ENCODE measurements at places on chromosomes 3 and 15.

DNA sequence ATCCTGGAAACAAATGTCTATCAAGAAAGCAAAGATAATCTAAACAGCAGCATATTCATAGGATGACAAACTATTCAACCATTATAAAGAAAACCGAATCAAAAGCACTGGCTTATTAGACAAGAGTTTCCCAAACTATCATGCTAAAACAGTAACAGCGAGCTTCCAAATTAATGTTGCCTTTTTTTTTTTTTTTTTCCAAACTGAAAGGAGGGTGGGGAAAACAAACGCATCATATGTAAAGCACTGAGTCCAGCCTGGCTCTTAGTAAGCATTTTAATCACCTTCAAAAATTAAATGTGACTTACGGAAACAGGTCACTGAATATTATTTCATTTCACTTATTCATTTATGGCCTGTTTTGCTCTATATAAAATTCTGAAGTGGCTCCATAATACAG is 2.3 kb downstream of the TJP1 start:
- no peak for DNase-seq

- DNase-seq: peak; percentile 73
Observed at GRCh38 chr3:183845608-183846288, 20.4 kb upstream of the MAP6D1 start.

DNA sequence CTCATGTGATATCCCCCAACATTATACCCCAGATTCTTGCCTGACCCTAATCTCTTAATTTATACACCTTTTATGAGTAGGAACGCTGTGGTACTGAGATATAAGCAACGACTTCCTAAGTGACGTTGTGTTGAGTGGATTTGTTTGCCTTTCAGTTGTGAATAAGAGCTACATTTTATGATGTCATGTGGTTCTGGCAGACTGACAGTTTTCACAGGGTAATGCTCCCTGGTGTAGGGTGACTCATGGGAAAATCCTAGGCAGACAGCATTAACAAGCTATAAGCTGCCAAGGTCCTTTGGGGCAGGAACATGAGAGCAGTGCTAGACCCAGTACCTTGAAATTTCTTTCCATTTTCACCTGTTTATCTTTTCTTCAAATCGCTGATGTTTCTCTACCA is 11.2 kb downstream of the C3orf52 start:
- DNase-seq: peak; percentile 99

DNA sequence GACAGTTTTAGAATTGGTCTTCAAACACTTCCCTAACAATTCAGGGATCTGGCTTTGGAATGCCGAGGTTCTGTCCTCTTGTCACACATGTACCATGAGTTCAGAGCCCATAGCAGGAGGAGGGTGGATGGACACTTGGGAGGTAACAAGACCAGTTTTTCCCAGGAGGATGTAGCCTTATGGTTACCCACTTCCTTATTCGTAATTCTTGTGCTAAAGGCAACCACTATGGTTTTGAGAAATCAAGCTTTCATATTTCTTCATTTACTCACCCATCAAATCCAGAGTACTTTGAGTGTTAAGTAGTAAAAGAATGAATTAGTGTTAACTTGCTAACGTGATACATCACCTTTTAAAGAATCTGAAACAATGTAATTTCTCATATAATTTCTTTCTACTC is 479.6 kb upstream of the ALCAM start:
- peak; percentile 70 for DNase-seq

DNA sequence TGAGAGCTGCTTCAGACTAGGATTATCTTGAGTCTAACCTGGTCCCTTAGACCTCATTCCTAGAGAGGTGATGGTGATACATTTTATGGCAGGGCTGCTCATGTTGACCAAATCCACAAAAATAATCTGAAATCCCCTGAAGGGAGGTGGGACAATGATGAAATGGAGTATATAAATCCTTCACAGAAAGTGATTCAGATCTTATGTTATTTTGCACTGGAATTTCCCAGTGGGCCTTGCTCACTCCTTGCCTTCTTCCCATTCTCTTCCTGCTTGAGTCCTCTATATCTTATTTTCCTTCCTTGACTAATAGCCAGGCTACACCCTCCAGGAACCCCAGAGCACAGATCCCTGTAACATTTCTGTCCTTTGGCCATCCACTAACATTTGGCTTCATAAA is 10.4 kb upstream of the TMEM202 start:
- DNase-seq: peak; percentile 3

DNA sequence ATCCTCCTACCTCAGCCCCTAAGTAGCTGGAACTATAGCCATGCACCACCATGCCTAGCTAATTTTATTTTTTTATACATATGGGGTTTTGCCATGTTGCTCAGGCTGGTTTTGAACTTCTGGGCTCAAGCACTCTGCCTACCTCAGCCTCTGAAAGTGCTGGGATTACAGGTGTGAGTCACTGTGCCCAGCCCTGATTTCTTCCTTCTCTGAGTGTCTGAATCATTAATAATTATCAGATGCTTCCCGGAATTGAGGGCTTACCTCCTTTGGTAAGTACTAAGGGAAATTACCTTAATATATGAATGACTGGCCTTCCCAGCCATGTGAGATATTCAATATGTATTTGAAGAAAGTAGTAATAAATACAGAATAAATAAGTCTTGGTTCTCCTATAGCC is 7.2 kb downstream of the CLPX start:
- no peak for DNase-seq

DNA sequence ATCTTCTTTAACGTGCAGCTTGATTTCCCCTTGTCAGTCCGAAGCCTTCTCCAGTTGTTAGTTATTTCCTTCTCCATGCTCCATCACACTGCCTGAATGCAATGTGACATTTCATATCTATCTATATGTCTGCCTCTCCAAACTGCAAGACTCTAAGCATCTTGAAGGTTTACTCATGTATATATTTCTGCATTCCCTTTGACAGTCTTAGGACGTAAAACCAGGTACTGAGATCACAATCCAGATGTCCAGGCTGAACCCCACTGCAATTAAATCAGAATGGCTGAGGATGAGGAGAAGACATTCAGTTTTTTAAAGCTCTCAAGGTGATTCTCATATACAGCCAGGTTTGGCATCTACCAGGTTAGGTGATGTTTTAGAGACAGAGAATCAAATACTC is 6.1 kb upstream of the SATB1 start:
- DNase-seq: no peak

- DNase-seq: no peak
Observed at GRCh38 chr3:153639631-153640030, 477.6 kb downstream of the RAP2B start.

- no peak for DNase-seq
Observed at GRCh38 chr15:63178034-63178433, 11.4 kb upstream of the RAB8B start.

DNA sequence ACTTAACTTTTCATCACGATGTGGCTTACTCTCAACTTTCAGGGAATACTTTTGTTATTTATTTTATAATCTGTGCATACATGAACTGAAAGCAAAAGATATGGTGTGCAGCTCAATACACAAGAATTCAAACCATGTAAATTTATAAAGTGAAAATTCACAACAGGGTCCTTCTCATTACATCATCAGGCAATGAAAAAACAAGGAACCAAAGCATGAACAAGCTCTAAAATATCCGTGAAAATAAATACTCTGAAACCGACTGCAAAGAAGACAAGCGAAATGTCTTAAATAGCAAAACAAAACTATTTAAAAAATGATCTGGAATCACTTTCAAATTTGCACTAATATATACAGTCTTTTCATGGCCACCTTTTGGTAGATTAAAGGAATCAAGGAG is 28.9 kb downstream of the GNB5 start:
- DNase-seq: no peak

GRCh38 chr3:179796421-179796820 is 143.6 kb downstream of the USP13 start:
- DNase-seq: peak; percentile 12

- DNase-seq: no peak
Observed at GRCh38 chr3:122103821-122104514, 48.8 kb downstream of the CD86 start.

- no peak for DNase-seq
Observed at GRCh38 chr3:128473180-128473519, 6.5 kb upstream of the DNAJB8 start.

DNA sequence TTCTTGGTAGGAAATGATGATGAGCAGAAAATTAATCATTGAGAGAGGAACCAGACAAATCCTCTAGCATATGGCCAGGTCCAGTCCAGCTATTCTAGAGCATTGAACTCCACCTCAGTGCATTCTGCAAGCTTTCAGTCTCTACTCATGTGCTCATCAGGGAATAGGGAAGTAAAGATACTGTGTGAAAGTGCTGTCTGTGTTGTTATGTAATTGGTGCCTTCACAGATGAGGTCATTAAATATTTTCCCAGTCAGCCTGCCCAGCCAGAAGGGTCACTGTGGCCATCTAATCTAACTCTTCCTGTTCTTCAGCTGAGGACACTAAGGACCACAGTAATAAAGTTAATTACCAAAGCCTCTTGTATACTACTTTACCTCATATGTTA is 28.2 kb downstream of the C3orf62 start:
- no peak for DNase-seq

DNA sequence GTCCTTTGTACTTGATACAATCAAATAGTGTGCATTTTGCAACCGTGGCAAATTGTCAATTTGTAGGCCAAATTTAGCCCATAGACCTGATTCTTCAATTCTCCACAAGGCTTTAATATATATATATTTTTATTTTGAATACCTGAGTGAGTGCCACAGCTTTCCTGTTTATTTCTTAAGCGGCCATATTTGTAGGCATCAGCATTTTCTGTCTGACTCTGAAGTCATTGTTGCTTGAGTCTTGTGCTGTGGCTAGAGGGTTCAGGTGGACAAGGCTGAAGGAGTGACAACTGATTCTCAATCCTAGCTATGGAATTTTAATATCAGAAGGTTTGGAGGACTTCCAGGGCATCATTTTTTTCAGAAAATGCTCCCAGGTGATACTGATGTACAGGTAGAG is 75.6 kb upstream of the NAALADL2 start:
- DNase-seq: no peak

DNA sequence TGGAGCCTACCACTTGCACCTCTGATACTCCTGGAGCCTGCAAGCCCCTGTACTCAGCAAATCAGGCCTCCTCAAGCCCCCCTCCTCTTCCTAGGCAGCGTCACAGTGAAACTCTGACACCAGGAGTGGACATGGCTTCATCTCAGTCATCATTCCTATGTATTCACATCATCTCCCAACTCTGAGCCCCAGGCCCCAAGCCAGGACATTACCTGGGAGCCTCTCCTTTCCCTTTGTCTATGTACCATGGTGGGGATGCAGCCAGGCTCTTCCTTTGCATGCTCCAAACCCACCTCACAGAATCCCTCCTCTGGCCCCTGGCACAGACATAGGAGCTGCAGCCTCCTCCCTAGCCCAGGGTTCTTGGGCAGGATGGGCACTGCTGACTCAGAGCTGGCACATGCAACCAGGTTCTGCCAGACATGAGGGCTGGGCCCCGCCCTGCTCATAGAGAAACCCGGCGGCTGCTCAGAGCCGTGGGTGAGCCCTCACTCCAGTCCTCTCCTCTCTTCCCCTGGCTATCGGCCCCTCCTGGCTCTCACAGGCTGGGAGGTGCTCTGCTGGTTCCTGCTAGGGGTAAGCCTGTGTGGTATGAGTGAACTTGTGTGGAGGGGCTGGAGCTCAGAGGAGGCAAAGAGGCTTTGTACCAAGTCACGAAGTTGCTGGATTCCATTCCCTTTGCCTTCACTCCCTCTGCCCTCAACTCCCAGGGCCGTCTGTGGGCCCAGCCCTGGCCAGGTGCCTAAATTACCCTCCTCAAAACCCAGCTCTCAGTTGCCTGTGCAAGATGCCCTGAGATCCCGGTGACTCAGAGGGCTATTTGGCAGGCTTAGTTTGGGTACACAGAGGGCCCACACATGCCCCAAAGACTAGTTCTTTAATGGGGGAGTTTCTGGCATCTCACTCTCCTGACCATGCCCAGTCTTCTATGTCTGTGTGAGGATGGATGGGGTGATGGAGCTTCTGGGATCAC is 1.9 kb upstream of the PLCD1 start:
- DNase-seq: peak; percentile 5

- DNase-seq: no peak
Observed at GRCh38 chr3:172246107-172246844, 202.0 kb downstream of the GHSR start.

GRCh38 chr15:78811124-78811824 is at the start of gene ADAMTS7:
Gene ADAMTS7 (minus strand): TSS chr15:78811464. CDS start chr15:78811220, 244 bp downstream.
- peak; percentile 84 for DNase-seq

GRCh38 chr3:180278583-180279188 is 241.9 kb upstream of the PEX5L start:
- DNase-seq: no peak

DNA sequence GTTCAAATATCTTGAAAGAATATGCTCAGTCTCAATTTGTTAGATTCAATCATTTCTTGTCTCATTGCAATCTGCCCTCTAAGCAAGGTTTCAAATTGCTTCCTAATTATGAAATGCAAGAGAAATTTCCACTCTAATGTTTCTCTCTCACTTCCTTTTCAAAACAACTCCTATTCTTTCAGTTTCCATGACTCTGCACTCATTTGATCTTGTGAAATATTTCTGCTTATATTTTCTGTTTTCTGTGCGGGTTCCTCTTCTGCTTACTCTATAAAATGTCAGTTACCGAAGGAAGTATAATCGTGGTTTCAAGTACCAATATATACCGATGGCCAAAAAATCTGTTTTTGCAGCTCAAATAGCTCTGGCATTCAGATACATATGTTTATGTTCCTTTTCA is 521.9 kb upstream of the NAALADL2 start:
- DNase-seq: no peak

DNA sequence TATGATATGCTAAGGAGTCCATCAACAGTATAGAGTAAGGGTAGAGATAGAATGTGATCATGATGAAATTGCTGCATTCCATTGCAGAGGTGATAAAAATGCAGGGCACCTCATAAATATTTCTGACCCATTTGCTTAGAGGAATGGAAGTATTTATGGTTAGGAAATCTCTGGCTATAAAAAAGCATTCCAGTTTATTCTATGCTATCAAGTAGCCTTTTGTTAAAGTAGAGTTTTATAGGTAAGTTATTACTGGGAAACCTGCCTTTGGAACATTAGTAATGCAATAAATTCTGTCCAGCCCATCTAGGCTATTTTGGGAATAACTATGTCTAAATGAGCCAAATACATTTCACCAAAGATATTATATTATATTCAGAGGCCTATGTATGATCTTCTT is 19.8 kb upstream of the STRIT1 start:
- DNase-seq: peak; percentile 75

Measured in fibroblast of skin of right biceps (primary cell).